ENCODE measurements at places on chromosomes 13 and 19. TPM values are rescaled to one million over a fixed set of nuclear protein-coding genes. Genes with fewer than 3 reads are reported as not detected.

DNA sequence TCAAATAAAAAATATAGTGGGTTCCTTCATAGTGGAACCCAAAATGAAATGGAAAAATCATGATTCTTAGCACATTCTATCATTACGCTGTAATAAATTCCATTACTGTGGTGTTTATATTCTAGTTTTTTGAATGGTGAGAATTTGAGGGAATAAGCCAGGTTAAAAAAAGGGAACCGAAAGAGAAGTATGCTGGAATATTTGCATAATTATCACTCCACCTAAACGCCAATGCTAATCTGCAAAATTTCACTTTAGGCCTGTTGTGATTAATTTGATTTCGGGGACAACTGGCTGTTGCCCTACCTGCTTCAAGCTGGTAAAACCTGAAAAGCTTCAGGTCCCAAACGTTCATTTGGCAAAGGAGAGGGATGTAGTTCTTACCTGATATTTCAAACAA lies 32.1 kb upstream of the SCEL start:
- no peak for DNase-seq

DNA sequence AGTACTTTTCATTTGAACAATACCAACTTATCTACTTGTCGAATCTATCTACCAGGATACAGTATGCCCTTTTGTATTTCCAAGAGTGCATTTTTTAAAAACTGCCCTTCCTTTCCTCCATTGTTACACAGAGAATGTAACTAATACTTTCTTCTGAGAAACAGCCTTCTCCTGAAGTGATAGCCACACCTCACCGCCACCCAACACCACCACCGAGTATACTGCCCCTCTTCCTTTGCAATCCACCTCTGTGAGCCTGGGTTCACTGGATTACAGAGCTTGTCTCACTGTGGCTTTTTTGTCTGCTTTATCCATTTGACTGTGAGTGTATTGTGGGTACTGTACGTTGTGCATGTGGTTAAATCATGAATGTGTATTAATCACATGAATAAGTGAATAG lies 305.4 kb downstream of the KLF12 start:
- peak; percentile 29 for DNase-seq

DNA sequence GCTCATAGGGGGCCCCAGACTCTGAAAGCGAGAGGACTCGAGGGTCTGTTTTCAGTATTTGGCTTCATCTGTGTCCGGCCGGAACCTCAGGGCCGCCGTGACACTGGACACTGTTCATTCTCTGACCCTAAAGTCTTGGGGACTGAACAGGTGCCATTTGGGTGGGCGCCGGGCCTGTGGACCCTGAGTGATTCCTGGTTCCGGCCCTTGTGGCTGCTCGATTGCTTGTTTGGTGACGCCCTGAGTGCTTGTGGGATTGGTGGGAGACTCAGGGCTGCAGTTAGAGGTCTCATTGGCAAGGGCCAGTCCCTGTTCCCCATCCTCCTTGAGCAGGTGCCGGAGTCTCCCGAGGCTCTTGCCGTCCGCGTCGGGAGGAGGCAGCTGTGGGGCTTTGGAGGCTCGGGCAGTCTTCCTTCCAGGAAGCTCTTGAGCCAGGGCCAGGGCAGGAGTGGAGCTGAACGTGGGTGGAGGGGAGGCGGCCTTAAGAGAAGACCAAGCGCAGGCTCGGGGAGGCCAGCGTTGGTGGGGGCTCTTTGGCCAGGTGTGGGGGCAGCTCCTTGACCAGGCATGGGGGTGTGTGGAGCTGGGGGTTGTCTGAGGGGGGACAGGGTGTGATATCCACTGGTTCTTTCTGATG lies 4.7 kb downstream of the PTBP1 start:
- DNase-seq: peak; percentile 39

DNA sequence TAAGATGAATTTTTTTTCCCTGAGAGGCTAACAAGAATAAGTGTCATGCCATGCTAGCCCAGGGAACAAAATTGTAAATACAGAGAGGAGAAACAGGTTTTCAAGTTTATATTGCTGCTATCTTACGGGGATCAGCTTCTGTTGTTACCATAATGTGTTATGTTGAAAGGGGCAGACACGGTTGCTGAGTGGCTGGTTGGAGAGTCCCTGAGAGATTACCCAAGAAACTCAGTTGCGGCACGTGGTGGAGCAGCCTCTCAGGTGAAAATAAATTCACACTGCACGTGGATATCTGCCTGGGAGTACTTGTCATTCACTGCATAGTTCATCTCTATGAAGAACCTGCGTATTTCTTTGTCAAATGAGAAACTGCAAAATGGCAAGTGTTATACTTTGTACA lies 293.6 kb downstream of the TDRD3 start:
- DNase-seq: no peak

- peak; percentile 46 for DNase-seq
These were observed 7.3 kb upstream of the DGKH start for GRCh38 chr13:42041011-42041683.

DNA sequence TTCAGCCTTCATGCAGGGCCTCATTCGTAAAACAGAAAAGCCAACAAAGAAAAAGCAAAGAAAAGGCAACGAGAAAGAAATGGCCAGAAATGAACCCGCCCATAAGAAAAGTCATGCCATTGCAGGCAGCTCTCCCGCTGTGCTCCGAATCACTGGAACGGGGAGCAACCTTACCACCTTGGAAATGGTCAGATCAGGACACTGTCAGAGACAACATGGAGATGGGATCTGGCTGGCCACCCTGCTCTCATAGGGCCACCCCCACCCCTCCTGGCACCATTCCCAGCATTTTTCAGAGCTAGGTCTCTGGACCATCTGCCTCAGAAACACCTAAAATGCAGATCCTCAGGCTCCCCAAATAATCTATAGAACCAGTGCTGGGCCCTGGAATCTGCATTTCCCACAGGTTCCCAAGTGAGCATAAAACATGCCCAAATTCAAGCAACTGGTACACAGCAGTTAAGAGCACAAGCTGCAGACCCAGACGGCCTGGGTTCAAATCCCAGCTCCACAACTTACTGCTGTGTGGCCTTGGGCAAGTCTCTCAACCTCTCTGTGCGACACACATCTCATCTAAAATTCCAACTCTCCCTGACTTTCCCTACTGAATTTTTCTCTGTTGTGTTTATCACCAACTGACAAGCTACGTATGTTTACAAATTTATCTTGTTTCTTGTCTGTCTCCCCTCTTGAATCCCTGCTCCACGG lies 151.6 kb downstream of the IER2 start:
- no peak for DNase-seq

DNA sequence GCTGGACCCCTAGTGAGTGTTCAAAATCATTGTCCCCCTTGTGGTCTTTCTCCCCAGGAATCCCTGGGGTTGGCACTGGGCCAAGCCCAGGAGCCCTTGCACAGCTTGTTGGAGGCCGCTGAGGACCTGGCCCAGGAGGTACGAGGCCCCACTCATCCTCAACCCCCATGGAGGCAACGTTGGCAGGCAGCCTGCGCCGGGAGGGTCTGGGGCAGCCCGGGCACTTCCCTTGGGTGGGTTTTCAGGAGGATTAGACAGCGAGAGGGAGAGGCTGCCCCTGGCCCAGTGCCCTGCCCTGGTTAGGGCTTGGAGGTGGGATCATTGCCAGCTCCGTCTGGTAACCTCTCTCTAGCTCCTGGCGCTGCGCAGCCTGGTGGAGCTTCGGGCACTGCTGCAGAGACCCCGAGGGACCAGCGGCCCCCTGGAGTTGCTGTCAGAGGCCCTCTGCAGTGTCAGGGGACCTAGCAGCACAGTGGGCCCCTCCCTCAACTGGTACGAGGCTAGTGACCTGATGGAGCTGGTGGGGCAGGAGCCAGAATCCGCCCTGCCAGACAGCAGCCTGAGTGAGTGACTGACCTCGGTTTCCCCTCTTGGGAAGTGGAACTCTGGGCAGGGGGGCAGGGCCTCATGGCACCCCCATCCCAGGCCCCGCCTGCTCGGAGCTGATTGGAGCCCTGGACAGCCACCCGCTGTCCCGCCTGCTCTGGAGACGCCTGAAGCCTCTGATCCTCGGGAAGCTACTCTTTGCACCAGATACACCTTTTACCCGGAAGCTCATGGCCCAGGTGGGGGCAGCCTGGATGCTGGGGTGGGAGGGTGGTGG lies 3.0 kb downstream of the ABCA7 start:
- no peak for DNase-seq

- DNase-seq: no peak
These were observed 61.1 kb downstream of the MAP4K1 start for GRCh38 chr19:38556521-38557174.

GRCh38 chr13:114155926-114156883 lies 22.9 kb upstream of the CFAP97D2 start:
- DNase-seq: no peak

DNA sequence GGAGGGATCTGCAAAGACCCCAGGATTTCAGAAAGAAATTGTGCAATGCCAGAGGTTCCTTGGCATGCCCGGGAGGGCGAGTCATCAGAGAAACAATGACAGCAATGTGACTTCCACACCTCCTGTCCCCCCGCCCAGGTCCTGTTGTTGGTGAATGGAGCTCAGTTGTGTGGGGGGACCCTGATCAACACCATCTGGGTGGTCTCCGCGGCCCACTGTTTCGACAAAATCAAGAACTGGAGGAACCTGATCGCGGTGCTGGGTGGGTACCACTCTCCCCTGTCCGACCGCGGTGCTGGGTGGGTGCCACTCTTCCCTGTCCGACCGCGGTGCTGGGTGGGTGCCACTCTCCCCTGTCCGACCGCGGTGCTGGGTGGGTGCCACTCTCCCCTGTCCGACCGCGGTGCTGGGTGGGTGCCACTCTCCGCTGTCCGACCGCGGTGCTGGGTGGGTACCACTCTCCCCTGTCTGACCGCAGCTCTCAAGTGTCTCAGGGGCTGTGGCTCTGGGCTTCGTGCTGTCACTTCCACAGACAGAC lies 5.2 kb upstream of the F10 start:
- DNase-seq: no peak

DNA sequence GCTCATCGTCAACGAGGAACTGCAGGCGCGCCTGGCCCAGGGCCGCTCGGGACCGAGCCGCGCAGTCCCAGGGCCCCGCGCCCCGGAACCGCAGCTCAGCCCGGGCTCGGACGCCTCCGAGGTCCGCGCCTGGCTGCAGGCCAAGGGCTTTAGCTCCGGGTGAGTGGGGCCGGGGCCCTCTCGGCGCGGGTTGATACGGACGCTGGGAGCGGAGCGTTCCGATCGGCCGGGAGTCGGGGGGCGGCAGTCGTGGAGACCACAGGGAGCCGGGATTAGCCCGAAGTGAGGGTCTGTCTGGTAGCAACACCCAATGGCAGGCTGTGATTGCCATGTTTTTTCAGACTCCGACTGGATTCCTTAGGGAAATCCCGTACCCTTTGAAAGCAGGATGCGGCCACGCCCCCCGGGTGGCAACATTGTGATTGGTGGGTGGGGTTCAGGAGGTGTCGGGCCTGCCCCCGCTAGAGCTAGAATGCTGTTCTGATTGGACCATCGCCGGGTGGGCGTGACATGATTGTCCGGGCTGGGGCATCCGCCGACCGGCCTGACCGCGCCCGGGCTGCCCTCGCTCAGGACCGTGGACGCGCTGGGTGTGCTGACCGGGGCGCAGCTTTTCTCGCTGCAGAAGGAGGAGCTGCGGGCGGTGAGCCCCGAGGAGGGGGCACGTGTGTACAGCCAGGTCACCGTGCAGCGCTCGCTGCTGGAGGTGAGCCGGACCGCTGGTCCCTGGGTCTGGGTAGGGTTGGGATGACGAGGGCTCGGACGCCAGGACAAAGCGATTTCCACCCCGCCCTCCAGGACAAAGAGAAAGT lies 11.3 kb downstream of the EPS8L1 start:
- peak; percentile 92 for DNase-seq

DNA sequence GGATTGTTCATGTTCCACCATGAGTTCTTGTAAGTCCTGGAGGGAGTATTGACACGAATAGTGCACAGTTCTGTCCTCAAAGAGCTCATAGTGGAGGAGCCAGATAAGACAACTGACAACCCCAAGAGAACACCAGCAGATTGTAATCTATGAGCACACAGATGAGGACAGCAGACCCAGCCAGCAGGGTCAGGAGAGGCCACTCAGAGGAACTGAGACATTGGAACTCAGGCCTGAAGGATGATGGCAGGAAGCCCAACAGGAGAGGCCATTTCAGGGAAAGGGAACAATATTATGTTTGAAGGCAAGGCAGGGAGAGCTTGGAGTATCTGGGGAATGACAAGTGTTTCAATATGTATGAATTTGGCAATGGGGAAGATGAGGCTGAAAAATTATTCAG lies 63.7 kb upstream of the IPO5 start:
- no peak for DNase-seq

DNA sequence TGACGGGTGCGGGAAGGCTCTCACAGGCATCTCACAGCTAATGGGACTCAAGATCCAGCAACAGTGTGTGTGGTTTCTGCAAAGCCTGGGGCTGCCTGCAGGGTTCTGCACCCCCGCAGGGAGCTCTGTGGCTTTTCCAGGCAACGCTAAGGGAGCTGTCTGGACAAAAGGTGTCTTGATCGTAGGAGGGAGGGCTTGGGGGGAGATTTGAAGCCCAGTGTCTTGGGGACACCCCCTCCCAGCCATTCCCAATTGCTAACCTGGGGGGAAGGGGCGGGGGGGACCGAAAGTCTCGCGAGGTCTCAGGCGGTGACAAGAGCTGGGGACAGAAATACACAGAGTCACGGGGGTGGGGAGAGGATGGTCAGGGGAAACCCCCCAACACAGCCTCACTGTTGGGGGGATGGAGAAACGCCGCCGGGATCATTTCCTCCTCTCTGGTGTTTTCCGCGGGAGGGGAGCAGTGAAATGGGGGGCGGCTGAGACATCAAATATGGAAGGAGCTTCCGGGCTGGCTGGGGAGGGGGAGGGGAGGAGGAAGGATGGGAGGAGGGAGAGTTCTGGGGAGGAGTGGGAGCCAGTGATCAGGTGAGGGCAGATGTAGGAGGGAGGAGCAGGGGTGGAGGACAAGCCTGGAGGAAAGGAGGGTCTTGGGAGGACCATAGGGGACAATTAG lies 13.3 kb downstream of the KCNC3 start:
- no peak for DNase-seq

DNA sequence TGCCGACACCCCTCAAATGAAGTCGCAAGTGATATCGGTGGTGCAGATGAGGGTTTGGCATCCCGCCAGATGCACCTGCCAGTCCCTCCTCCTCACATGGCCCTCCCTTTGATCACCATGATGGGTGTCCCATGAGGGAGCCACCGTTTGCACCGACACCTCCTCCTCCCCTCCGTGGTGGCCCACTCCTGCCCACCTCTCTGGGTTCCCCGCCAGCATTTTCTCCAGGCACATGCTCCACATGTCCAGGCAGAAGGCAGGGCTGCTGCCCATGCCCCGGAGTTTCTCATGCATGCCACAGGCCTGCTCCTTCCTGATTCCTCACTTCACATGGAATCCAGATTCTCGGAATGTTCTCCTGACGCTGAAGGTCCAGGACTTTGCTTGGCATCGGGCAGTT lies 49.3 kb downstream of the COL4A2 start:
- no peak for DNase-seq

The CYP2A6 gene
- total RNA-seq: not detected

The F2RL3 gene
- total RNA-seq: not detected

The CD209 gene
- total RNA-seq: not detected

The C3 gene
- 1.2 TPM for total RNA-seq

The DZIP1 gene
- 29.5 TPM for total RNA-seq

The YJEFN3 gene
- 0.51 TPM for total RNA-seq

The SOX1 gene
- not detected for total RNA-seq

The LMTK3 gene
- total RNA-seq: under 0.01 TPM

Measured in fibroblast of lung (primary cell).